Activated T-cell treated with anti-CD3 and anti-CD28 coated beads, Interleukin-2, amount 50 U/mL, for 24 hours (primary cell): ENCODE measurements at places on chromosomes 7 and 10.

GRCh38 chr10:77358656-77359055, 279.0 kb downstream of the KCNMA1 start:
- DNase-seq: no peak

DNA sequence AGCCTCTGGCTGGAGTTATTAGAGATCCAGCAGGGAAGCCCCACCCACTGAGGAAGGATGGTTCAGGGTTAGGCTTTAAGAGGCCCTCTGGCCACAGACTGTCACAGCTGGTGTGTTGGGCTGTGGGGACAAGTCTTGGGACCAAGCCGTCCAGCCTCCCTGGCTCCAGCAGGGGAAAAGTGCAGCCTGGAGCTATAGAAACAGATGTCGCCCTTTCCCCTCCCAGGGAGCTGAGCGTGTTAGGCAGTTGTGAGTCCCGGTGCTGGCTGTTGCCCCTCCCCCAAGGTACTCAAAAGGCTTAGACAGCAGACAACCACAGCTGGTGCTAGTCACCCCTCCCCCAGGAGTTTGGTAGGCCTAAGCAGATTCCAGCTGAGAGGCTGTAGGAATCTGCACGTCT, 143.4 kb downstream of the TMEM168 start:
- no peak for DNase-seq

- no peak for DNase-seq
Observed at GRCh38 chr10:118195729-118196128, 146.4 kb downstream of the FAM204A start.

DNA sequence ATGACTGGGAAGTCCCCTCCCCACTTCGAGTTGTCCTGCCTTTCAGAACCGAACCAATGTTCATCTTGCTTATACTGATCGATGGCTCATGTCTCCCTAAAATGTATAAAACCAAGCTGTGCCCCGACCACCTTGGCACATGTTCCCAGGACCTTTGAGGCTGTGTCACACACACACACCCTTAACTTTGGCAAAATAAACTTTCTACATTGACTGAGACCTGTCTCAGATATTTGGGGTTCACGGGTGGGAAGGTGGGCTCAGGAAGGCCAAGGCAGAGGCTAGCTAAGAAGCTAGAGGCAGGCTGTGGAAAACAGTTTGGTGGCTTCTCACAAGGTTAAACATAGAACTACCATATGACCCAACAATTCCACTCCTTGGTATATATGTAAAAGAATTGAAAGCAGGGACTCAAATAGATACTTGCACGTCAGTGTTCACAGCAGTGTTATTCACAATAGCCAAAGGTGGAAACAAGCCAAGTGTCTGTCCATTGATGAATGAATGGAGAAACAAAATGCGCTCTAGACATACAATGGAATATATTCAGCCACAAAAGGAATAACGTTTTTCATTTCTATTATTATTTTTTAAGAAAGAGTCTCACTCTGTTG, 15.4 kb downstream of the PRF1 start:
- DNase-seq: peak; percentile 22

GRCh38 chr7:25863005-25863728, 288.8 kb upstream of the NFE2L3 start:
- DNase-seq: no peak

DNA sequence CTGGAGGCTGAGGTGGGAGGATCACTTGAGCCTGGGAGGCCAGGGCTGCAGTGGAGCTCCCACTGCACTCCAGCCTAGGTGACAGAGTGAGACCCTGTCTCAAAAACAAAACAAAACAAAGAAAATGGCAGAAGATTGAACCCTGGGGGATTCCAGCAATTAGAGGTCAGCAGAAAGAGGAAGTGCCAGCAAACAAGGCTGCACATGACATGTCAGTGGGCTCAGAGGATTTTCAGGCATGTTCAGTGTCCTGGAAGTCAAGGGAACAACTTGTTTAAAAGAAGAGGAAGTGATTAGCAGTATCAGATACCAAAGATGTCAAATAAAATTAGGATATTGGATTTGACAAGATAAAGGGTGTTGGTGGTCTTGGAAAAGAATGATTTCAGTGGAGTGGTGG, 32.3 kb downstream of the RAB18 start:
- DNase-seq: no peak

GRCh38 chr7:66146701-66147100, 32.1 kb downstream of the CRCP start:
- DNase-seq: no peak

DNA sequence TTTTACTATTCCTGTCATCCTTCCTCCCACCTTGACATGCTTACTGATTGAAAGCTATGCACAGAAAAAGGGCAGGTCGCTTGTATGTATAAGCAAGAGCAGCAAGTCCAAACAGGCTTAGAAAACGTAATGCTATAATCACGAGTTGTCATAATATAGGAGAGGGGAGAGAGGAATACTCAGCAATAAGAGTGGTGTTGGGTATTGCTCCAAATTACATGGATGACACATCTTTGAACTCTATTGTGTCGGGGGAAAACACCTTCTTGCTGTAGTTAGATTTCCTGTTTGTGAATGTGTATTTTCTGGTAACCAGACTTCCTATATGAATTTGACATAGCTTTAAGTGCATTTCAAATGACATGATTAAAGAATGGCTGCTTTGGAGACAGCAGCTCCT, 7.5 kb downstream of the MET start:
- no peak for DNase-seq

DNA sequence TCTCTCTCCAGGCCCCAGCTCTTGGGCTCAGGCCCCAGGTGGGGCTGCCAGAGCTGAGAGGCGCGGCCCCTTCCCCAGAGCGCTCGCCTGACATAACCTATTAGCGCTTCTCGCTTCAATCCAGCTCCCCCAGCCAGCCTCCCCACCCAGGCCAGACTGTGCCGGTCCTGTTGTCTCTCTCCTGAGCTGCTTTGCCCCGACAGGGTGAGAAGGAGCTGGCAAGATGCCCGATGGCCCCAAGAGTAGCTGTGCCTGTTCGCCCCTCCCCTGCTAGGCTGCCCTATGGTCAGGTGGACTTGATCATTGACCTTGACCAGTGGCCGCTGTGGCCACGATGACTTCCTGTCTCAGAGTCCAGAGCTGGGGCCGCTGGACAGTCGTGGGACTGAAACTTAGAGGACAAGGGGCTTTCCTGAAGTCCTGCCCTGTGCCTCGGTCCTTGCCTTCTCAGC, 9.1 kb downstream of the TMEM270 start:
- DNase-seq: no peak

DNA sequence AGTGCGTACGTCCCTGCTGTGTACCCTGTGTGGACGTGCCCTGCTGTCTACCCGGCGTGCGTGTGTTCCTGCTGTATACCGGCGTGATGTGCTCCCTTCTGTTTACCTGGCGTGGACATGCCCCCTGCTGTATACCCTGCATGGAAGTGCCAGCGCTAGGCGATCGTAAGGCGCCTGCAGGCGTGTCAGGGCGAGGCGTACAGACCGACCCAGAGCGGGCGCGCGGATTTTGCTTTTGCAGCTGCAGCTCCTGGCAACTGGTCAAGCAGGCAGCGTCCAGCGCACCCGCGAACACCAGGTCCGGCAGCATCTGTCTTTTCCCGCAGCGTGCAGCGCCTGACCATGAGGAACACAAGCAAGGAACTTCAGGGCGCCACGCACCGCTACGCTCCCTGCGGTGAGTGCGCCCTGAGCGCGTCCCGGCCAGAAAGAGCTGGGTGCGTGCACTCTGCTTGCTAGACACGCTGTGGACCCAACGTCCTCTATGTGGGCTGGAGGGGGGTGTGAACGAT, 680 bp downstream of the C7orf57 start:
- DNase-seq: no peak

GRCh38 chr10:4686644-4686996, 139.4 kb upstream of the AKR1E2 start:
- DNase-seq: no peak

GRCh38 chr7:132397070-132397469, 179.2 kb downstream of the PLXNA4 start:
- DNase-seq: no peak

DNA sequence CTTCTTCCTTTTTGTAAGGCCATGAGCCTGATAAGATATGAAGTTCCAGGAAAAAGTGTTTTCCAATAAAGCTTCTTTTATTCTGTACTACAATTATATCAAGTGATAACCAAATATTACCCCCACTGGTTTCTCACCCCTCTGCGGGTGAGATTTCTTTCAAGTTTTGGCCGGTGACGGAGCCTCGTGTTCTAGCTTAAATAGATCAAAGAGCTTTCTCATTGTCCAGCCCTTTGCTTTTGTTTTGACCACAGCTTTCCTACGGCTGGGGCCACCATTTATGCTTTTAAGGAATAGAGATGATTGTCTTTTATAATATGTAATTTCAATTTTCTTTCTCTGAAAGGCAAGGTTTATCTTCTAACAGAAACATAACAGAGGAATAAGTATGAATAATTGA, 196.7 kb upstream of the MTPN start:
- no peak for DNase-seq

DNA sequence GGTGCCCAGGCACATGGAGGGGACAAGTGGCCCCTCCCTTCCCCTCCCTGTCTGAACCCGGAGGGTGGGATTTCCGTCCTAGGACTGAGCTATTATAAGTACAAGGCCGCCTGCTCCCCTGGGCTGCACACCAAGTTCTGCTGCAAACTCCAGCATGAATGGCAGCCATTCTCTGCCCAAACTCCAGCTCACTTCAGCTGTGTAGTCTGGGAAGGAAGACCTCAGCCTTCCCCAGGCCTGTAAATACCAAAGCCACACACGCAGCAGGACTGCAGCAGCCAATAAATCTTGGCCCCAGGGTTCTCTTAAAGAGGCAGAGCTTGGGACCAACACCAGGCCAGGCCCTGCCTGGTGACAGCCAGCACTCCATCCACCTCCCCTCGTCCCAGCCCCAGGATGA, 291.3 kb upstream of the ZMIZ1 start:
- peak; percentile 9 for DNase-seq

- DNase-seq: no peak
Observed at GRCh38 chr10:76723844-76724243, 913.8 kb downstream of the KCNMA1 start.

- DNase-seq: no peak
Observed at GRCh38 chr7:158395780-158396278, 191.8 kb downstream of the PTPRN2 start.

GRCh38 chr10:71378336-71379117, 18.2 kb upstream of the CDH23 start:
- no peak for DNase-seq

GRCh38 chr7:52017802-52018679, 701.4 kb upstream of the COBL start:
- no peak for DNase-seq

- DNase-seq: no peak
Observed at GRCh38 chr7:8015100-8015745, 46.6 kb downstream of the GLCCI1 start.

GRCh38 chr10:93166134-93166533, 92.4 kb downstream of the CYP26A1 start:
- DNase-seq: no peak

GRCh38 chr7:80823057-80823456, 95.8 kb downstream of the SEMA3C start:
- DNase-seq: no peak

DNA sequence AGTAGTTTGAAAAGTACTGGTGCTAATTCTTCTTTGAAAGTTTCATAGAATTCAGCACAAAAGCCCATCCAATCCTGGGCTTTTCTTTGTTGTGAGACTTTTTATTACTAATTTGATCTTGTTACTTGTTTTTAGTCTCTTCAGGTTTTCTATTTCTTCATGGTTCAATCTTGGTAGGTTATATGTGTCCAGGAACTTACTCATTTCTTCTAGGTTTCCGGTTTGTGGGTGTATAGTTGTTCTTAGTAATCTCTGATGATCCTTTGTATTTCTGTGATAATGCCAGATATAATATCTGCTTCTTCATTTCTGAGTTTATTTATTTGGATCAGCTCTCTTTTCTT, 147.5 kb downstream of the RTKN2 start:
- DNase-seq: no peak

DNA sequence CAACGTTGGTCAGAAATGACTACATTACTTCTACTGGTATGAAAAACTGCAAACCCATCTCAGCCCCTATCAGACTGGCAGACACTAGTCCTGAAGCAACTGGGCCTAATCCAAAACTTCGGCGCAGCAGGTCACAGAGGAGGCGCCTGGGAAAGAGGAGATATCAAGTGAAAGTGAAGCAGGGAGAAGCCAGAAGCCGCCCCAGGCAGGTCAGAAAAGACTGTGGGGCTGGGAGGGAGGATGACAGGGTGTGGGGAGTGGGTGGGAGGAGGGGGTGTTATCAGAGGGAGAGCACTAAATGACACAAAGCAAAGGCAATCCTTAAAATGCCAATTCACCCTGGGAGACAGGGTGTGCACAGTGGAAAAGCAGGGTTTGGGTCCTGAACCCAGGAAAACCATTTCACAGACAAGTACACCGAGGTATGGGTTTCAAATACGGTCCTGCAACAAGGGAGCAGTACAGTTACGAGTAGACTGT, 731 bp downstream of the CHCHD3 start:
- peak; percentile 33 for DNase-seq

GRCh38 chr10:69802424-69803161, 887 bp downstream of the COL13A1 start:
- no peak for DNase-seq

DNA sequence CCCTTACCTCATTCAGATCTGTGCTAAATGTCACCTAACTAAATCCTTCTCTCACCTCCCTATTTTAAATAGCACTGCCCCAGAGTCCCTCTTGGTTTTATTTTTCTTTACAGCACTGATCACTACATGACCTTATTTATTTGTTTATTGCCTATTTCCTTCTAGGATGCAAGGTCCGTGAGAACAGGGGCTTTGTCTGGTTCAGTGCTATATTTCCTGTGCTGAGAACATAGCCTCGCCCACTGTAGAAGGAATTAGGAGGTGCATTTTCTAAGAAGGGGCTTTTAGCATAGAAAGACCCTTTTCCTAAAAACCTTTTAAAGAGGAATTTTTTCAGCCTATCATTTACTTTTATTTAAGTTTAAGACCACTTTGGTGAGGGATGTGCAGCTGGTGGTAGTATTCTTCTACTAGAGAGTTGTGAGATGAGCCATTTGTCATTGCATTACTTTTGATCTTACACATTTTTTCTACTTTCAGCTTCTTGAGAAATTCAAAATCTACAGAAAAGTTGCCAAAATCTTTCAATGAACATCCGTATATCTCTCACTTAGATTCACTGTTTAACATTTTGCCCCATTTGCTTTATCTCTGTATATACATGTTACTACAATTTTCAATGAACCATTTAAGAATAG, 13.5 kb upstream of the PCGF5 start:
- no peak for DNase-seq

- DNase-seq: no peak
Observed at GRCh38 chr7:1530946-1531262, 402 bp downstream of the MAFK start.

DNA sequence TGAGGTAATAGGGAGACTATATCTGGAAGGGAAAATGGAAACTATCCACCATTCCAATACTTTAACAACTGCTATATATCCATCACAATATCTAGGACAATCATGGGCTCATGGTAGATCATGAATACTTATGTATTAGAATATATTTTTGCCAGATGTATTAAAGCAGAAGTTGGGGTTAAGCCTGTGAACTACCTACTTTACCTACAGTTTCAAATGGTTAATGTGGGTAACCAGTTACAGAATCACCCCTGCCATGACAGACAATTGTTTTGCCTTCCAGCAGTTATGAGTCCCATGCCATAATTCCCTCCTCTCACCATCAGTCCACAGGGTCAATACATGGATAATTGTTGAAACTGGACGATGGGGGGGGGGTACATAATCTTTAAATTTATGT, 29.9 kb upstream of the RAPGEF5 start:
- DNase-seq: no peak
